ENCODE measurements at places on chromosomes 1 and 21.

DNA sequence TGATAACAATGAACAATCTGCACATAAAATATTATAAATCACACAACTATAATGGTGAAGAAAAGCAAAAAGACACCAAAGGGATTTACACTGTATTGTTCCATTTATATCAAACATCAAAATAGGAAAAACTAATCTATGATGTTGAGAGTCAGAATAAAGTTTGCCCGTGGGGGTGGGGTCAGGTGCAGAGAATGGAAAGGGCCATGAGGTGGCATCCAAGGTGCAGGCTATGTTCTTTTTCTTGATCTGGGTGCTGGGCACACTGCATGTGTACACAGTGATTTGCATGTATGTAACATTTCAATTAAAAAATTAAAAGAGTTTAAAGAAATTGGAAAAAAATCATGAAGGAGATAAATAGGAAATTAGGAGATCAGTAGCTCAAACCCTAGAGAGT lies 127.3 kb downstream of the DSCAM start:
- no peak for DNase-seq

DNA sequence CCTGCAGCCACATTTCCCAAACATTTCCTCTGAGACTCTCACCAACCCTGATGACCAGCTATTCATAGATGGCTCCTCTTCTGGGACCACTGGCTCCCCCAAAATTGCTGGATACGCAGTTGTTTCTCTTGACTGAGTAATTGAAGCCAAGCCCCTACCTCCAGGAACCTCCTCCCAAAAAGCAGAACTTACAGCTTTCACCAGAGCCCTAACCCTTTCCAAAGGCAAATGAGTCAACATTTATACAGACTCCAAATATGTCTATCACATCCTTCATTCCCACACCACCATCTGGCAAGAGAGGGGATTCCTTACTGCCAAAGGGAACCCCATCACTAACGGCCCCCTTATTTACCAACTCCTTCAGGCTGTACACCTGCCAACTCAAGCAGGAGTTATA lies 20.3 kb upstream of the CA6 start:
- no peak for DNase-seq

GRCh38 chr1:57632401-57632800 lies 208.5 kb upstream of the DAB1 start:
- DNase-seq, result peak; percentile 32

DNA sequence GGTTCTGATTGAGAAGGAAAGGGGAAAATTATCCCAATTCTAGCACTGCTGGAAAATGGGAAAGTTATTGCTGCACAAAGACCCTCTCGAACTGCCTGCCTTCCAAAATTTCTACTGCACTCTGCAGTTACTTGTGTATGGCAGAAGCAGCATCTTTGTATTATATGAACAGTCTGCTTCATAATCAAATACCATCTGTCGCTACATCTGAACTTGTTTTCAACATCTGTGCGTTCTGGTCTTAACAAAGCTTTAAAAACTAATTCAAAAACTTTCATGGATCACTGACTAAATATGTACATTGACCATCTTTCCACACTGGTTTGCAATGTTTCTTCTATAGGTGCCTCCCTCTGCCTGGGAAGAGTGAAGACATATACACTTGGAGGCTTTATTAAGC lies 79.2 kb downstream of the PROX1 start:
- DNase-seq, result no peak

- no peak for DNase-seq
Measured at GRCh38 chr1:205424901-205425600, 3.2 kb upstream of the LEMD1 start.

- no peak for DNase-seq
Measured at GRCh38 chr1:89171067-89171438, 4.8 kb downstream of the GBP7 start.

DNA sequence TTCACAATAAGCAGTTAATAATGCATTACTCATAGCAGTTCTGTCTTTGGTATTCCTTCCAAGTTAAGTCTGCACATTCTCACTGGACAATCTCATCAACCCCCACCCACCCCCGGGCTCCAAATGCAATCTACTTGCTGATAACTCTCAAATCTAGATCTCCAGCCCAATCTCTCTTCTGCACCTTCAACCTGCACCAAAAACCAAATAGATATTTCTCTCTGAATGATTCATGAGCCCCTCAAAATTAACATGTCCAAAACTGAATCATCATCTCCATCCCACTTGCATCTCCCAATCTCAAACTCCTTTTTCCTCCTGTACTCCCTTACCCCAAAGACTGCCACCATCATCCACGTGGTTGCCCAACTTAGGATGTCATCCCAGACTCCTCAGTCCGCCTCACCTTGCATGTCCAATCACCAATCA lies 2.7 kb downstream of the DOCK7 start:
- DNase-seq, result no peak

- DNase-seq, result peak; percentile 77
Measured at GRCh38 chr1:112614460-112615065, 4.4 kb downstream of the ST7L start.

- DNase-seq, result no peak
Measured at GRCh38 chr1:18397641-18398040, 83.1 kb upstream of the KLHDC7A start.

DNA sequence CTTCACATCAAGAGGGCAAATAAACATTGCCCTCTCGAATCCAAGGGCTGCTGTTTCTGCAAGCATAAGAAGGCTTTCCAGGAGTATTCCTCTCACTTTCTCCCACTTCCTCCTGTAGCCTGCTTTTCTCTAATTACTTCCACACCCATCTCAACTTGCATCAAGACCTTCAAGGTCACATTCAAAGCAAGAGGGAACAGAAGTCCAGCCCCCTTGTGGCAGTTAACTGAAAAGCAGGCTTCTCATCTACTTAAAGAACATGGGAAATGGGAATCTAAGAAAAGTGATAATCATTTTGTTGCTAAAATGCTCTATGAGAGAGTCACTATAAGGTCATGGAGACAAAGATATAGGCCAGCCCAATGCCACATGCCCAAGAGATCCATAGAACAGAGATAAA lies 874.4 kb downstream of the KCNT2 start:
- peak; percentile 7 for DNase-seq

DNA sequence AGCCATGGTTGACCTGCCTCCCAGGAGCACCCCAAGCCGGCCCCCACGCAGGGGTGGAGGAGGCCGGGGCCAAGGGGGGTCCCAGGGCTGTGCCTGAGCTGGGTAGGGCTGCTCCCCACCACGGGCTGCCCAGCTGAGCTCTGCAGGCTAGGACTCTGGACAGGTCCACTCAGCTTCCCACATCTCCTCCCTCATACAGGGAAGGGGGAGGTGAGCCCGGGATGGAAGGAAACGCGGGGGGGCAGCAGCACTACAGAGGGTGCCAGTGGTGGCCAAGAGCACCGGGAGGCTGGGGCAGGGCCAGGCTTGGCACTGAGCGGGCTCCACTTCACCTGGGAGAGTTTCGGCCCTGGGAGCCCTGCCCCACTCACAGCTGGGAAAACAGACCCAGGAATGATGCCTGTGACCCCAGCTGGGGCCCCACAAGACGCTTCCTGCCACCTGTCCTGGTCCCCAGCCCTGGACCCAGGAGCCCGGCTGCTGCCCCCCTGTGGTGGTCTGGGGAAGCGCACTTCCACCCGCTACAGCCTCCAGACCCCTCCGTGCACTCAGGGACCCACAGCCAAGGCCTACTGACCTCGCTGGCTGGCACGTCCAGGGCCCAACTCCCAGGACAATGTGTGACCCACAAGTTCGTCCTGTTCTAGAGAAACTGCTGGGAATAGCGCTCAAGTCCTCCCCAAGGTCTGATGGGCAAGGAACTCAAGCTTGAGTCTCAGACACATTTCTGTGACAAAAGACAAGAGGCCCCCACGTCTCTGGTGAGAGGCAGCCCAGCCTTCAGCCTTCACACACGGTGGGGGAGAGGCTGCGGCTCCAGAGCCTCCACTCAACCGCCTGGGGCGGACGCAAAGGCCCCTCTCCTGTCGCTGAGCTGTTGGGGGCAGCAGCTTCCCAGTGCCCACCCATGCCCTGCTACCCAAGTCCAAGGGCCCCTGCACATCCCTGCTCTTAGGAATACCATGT lies 3.0 kb downstream of the AURKAIP1 start:
- DNase-seq, result peak; percentile 76

DNA sequence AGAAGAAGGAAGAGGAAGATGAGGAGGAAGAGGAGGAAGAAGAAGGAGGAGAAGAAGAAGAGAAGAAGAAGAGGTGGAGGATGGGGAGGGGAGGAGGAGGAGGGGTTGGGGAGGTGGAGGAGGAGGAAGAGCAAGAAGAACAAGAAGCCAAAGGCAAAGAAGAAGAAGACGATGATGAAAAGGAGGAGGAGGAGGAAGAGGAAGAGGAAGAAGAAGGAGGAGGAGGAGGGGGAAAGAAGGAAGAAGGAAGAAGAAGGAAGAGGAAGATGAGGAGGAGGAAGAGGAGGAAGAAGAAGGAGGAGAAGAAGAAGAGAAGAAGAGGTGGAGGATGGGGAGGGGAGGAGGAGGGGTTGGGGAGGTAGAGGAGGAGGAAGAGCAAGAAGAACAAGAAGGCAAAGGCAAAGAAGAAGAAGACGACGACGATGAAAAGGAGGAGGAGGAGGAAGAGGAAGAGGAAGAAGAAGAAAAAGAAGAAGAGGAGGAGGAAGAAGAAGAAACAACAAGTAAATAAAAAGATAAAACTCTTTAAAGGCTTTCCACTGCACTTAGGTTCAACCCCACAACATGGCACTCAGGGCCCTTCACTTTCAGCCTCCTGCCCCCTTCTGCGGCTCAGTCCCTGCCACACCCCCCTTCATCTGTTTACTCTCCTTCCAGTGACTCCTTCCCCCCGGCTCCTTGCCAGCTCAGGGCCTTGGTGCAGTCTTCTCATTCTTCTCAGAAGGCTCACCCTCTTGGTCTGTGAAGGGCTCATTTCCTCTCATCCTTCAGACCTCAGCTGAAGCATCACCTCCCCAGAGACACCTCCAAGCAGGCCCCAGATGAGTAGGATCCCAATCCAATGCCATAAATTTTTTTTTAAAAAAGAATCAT lies 114.0 kb downstream of the KCNN3 start:
- DNase-seq, result no peak

- peak; percentile 15 for DNase-seq
Measured at GRCh38 chr1:246971090-246971721, 36.7 kb downstream of the ZNF695 start.

DNA sequence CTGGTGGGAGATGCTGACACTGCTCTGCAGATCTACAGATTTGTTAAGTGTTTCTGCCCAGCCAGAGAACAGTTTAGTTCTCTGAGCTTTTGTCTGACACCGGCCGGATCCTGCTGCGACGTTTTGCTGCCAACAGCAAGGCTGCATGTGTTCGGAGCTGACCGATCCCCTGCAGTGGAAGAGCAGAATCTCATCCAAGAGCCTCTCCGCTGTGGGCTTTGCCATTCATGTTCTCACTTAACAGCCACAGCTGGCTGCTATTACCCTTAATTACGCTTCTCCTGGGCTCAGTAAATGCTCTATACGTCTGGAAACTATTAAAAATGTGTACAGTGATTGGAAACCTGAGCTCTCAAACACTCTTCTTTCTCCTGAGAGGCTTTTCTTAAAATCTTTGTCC lies 105.3 kb downstream of the BCAR3 start:
- peak; percentile 51 for DNase-seq

GRCh38 chr1:166471359-166471758 lies 304.6 kb upstream of the FAM78B start:
- no peak for DNase-seq

- no peak for DNase-seq
Measured at GRCh38 chr21:27569091-27569490, 602.2 kb upstream of the ADAMTS5 start.

DNA sequence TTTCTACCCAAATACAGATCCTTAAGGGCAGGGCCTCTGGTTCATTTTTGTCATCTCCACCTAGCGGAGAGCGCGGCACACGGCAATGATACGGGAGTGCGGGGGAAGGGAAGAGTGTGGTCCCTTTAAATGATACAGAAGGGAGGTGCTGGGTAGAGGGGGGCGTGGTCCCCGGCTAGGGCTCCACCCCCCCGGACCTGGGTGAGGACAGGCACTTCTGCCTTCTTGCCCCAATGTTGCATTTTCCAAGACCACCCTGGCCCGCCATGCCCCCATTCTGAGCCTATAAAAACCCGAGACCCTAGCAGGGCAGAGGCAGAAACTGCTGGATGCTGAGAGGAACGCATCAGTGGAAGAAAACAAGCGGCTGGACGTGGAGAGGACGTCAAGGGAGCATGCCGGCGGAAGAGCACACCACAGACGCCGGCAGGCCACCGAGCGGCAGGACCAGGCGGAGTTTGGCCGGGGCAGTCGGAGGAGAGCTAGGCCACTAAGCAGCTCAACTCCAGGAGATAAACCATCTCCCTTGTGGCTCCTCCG lies 30.0 kb downstream of the LRRC3 start:
- peak; percentile 19 for DNase-seq

DNA sequence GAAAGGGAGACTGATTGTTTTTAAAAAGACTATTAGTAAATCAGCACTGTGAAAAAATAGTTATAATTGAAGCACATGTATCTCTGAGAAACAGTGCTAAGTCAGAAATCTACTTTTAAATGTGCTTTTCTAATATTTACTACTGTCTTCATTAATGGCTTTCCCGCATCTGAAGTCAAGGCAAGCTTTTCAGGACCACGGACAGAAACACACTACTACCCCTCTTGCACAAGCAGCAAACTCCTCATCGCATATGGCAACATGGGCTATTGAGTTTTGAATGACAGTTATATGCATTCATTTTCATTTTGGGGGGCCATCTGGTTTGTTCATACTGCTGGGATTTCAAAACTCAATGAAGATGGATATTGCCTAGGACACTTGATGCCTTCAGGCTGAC lies 433.4 kb upstream of the CAMK1G start:
- peak; percentile 85 for DNase-seq

DNA sequence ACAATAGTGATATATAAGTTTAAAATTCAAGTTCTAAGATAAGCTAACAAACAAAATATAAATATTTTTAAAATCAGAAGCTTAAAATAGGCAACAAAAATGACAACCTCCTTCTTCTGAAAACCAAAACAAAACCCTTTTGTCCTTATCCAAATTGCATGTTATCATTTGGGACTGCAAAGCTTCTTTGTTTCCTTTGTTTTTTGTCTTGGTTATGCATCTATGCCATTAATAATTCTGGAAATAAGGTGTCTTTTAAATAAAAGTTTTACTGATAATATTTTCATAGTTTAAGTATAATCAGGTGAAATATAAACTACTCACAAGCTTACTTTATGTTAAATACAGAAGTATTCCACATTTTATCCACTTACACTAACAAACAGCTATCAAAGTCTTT lies 20.5 kb downstream of the ADSS2 start:
- no peak for DNase-seq

DNA sequence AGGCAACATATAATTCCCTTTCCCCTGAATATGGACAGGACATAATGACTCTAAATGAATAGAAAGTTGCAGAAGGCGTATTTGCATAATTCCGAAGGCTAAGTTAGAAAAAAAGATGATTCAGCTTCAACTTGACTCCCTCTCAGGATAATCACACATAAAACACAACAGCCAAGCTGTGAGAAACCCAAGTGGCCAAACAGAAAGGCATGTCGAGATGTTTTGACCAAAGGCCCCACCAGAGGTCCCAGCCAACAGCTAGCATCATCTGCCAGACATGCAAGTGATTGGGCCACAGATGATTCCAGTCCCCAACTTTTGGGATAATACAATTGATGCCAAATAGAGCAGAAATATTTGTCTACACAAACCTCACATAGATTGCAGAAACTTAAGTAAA lies 444.9 kb downstream of the LTN1 start:
- no peak for DNase-seq

Data from astrocyte of the hippocampus (primary cell).